ENCODE measurements at places on chromosomes 4 and X. TPM values are rescaled to one million over a fixed set of nuclear protein-coding genes. Genes with fewer than 3 reads are reported as not detected.

DNA sequence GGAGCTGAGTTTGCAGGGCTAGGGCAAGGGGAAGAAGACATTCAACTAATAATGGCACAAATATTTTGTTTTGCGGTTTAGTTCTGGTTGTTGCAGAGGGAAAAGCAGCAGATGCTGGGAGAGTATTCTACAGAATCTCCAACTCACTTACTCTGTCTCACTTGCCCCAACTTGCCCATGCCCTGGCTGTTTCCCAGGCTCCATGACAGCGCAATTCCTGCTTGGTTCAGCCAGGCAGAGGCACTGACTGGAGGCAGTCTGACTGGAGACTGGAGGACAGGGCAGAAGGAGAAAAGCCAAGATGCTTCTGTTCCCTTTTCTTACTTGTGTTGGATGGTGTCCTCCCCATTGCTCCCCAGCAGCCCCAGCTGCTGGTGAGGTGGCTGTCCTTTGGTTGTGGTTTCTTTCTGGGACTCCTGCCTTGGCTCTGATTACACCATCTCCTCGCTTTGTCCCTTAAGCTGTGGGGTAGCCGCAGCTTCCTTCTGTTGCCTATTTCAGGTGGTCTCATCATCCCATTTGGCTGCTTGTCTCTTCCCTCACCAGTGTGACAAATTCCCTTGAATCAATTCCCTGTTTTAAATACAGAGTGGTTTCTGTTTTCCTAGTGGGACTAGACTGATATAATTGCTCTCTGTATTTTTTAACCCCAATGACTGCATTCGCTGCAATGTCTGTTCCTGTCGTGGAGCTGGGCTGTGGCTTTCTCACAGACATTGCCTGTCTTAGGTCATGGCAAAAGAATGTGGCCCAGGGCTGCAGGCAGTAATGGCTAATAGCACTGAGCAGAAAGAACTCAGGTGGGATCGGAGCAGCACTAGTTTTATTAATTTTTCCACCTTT lies 24.2 kb upstream of the RASL11B start:
- no peak for DNase-seq

DNA sequence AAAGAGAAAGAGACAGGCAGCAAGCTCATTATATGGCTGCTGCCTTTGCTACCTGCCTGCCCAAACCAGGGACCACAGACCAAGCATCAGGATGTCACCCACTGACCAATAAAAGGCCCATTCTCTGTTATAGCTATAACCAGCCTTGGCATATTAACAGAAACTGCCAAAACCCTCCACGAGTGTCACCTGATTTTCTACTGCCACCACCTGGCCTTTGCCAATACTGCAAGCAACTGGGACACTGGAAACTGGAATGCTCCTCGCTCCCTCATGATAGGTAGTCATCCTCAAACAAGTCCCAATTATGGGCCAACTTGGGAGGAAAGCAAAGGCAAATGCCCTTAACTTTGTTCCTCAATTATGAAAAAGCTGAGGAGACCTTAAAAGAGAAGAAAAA lies 76.0 kb downstream of the SPIN4 start:
- DNase-seq = no peak

Gene HTRA3
- not detected for total RNA-seq

Gene HSFX1
- total RNA-seq = 1.4 TPM
